ENCODE measurements at places on chromosomes 11 and 22. TPM values are rescaled to one million over a fixed set of nuclear protein-coding genes. Genes with fewer than 3 reads are reported as not detected.

The TEX54 gene
- not detected for polyA plus RNA-seq

The MMP11 gene
- 4.4 TPM for polyA plus RNA-seq

- no peaks in the 10 kb centered on the region for H3K4me1 ChIP-seq
- H3K27ac ChIP-seq, result no peak overlapping the region
Observed at GRCh38 chr11:43212279-43212678, 99.5 kb upstream of the API5 start.

- peak overlapping the region; percentile 82 for H3K4me3 ChIP-seq
- H3K27me3 ChIP-seq, result no peaks in the 10 kb centered on the region
- H3K4me1 ChIP-seq, result peaks cover 77% of the 10 kb centered on the region
Observed at GRCh38 chr11:57566005-57566904, 1.2 kb downstream of the UBE2L6 start.
